ENCODE measurements at places on chromosomes 1 and 21.

DNA sequence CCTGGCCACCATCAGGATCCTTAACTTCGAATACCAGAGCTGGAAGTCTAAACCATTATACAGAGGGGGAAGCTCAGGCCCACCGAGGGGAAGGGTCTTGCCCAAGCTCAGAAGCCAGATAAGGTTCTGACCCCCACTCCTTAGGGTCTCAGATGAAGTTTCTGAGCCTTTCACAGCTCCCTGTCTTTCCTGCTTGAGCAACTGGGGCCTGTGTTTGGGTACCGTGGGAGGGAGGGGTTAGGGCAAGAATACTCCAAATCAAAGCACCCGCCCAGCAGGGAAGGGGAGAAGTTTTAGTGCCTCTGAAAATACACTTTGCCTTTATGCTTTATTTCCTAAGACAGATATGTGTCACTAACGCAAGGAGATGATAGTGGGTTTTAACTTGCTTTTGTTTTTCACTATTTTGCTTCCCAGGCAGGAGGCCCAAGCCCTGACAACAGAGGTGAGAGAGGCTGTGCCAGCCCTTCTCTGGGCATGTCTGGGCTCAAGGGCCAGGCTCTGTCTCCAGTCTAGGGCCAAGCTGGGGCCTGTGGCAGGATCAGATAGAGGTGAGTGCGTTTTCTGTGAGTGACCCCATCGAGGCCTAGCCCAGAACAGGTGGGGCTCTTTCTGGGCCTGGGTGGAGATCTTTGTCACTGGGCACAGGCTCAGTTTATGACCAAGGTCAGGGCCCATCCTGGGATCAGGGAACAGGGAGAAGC is 20.5 kb upstream of the TENT5B start:
- DNase-seq, result no peak

DNA sequence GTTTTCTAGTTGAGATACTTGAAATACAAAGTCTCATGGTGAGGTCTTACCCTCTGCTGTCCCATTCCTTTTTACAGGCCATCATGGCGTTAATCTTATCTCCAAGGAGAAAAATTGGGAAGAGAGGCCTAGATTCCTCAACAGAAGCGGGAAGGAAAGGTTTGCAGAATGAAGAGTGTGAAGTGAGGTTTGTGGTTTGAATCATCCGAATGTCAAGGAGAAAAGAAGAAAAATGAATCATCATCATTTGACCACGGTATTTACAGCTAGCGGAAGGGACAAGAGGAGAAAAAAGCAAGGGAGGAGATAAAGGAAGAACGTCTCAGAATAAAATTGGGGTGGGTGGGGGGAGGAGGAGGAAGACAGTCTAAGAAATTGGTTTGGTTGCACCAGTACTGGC is 935 bp upstream of the COG2 start:
- DNase-seq, result no peak

- no peak for DNase-seq
Observed at GRCh38 chr21:45076245-45076711, 1.9 kb downstream of the ADARB1 start.

GRCh38 chr1:204265665-204266064 is 51.9 kb upstream of the GOLT1A start:
- no peak for DNase-seq
